ENCODE measurements at places on chromosomes 16 and 17.

DNA sequence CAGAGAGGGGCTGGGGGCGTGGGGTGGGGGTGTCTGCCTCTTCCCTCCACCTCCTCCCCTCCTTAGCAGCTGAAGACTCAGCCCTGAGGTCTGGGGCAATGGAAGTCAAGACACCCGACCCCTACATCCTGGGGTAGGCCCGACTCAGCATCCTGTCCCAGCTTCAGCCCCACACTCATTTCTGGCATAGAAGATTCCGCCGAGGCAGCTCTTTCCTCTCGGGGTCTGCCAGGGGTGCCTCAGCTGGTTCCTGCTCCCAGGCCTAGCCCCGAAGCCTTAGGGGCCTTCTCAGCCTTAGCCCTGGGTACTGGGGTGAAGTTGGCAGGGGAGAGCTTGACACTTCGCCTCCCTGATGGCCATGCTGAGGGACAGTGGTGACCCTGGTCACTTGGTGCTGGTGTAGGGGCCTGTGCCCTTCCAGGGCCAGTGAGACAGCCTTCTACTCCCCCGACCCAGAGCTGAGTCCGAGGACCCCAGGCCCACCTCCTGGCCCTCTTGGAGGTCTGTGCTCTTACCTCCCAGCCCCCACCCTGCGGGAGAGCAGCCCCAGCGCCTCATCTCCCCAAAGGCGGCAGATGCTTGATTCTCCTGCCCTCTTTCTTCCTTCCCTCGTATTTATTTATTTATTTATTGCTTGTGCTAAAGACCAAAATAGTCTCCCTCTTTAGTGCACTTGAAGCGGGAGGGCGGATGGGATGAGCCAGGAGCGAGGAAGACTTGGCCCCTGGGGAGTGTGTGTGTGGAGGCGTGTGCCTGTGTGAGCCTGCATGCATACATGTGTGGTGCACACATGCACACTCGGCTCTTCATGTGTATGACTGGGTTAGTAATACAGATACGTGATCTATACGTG lies 42.5 kb downstream of the KCNJ12 start:
- DNase-seq = no peak

DNA sequence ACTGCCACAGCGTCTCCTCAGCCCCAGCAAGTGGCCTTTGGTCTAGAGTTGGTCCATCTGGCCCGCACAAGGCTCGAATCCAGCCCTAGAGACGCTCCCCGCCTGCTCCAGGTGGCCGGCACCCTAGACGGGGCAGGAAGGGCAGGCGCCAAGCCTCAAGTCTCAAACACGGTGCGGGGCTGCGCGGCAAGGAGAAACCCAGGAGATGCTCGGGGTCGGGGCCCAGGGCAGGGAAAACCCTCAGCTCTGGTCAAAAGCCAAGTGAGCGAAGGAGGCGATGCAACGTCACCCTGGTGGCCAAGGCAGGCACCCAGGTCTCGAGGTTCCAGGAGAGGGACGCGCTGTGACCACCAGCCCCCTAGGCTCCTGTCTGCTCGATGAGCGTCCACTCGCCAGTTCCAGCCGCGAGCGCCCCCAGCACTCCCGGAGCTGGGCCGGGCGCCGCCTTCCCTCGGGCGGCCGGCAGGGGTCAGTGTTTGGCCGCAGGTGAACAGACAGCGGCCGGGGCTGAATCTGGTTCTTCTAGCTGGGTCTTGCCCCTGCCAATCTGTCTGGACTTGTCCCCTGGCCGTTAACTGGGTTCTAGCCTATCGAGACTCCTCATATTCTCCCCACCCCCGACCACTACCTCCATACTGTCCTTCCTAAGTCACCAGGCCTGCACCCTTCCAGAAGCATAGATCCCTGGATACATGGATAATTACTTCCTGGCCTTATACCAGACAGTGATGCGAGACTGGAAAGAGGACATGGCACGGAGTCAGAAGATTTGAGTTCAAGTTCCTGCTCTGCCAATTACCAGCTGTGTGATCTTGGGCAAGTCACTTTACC lies 44.0 kb downstream of the PRAC1 start:
- peak; percentile 51 for DNase-seq

GRCh38 chr17:78525511-78526160 lies 51.6 kb downstream of the DNAH17 start:
- no peak for DNase-seq

DNA sequence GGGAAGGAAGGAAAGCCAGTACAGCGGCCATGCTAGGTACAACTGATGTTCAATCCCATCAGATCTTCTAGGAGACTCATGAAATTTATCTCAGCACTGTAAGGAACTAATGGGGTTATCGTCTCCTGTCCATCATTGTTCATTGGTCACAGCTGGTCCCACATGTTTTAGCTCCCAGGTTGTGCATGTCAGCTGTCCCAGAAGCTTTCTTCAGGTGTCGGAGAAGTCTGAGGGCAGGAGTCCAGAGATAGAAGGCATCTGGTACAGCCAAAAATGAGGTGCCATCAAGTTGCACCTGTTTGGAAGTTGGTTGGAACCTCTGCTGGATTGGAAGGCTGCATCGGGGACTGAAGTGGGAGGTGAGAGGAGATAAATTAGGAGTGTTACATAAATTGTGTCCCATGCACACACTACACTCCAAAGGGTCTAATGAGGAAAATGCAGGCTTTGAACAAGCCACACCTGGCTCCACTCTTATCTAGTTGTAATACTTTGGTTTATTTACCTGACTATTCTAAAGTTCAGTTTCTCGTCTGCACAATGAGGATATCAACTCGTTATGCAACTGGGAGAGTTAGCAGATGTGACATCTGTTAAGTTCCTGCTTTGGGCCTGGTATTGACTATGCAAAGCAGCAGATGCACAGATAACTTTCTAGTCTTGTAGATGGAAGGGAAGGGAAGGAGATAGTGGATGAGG lies 62.9 kb downstream of the MAP2K6 start:
- DNase-seq = no peak

- DNase-seq = no peak
Observed at GRCh38 chr17:73957564-73957963, 245.9 kb upstream of the RPL38 start.

DNA sequence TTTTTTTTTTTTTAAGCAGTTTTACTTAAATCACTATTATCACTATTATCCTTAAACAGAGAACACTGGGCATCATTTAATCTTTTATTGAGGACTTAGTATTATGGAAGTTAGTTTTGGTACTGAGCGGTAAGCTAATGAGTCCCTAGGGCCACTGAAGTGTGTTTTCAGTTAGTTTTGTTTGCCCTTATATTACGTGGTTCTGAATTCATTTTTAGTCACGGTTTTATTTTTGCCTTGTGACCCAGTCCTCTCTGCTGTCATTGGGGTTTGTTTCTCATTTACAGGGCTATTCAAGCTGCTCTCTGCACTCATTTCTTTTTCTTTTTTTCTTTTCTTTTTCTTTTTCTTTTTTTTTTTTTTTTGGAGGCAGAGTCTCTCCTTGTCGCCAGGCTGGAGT lies 17.3 kb downstream of the RABEP1 start:
- no peak for DNase-seq

- DNase-seq = peak; percentile 26
Observed at GRCh38 chr17:72719578-72720493, 372.7 kb downstream of the SLC39A11 start.

- DNase-seq = peak; percentile 14
Observed at GRCh38 chr17:14605267-14605599, 304.4 kb downstream of the HS3ST3B1 start.
